ENCODE measurements at places on chromosomes 3 and 15.
A peak's percentile ranks its signal among the peaks of the same experiment; 100 is the strongest.

DNA sequence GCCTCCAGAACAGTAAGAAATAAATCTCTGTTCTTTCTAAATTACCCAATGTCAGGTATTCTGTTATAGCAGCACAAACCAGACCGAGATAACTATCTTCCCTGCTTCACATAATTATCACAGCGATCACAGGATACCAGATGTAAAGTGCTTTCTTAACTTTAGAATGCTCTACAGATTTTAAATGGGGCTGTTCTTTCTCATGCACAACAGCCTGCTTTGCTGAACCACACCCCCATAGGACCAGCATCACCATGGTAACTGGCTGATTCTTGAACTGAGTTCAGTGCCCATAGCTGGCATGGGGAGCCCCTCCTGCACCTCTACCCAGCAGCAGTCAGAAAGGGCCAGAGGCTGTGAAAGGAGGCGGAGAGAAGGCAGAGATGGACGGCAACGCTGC lies 7.8 kb downstream of the CD80 start:
- DNase-seq, result no peak

GRCh38 chr3:144112036-144112435 lies 140.4 kb downstream of the DIPK2A start:
- no peak for DNase-seq

GRCh38 chr15:39381517-39381916 lies 199.4 kb upstream of the THBS1 start:
- no peak for DNase-seq

DNA sequence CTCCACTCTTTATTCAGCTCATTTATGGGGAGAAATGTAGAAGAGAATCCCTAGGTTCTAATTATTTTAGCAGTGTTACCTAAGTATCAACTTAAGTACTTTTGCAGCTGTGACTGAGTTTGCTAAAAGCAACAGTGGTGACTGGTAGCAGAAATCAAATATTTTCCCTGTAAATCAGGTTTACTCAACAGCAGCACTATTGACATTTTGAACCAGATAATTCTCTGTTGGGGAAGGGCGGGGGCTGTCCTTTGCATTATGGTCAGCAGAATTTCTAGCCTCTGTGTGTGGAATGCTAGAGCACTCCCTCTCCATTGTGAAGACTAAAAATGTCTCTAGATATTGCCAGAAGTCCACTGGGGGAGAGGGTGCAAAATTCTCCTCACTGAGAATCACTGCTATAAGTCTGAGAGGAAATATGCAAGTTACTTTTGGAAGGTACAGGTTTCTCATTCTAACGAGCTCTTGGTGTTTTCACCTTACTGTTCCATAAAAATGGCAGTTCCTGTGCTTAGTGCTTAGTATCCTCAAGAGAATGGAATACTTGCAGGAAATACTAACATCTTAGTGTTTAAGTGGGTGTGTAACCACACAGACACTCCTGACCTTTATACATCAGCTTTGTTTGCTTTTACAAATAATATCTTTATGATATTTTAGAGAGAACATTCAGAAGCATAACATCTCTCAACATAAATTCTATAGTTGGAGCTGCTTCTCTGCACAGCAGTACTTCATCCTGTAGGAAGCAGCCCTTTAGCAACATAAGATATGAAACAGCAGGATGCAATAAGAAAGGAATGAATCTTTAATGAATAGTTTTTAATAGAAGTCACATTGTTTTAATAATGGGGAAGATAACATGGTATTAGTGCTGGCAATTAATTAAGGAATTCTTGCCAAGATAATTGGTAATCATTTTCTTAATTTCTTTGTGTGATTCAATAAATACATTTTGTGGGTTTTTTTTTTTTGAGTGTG lies 246.5 kb upstream of the GOLIM4 start:
- no peak for DNase-seq

- DNase-seq, result no peak
These were observed 36.6 kb downstream of the OSTN start for GRCh38 chr3:191235331-191236314.

DNA sequence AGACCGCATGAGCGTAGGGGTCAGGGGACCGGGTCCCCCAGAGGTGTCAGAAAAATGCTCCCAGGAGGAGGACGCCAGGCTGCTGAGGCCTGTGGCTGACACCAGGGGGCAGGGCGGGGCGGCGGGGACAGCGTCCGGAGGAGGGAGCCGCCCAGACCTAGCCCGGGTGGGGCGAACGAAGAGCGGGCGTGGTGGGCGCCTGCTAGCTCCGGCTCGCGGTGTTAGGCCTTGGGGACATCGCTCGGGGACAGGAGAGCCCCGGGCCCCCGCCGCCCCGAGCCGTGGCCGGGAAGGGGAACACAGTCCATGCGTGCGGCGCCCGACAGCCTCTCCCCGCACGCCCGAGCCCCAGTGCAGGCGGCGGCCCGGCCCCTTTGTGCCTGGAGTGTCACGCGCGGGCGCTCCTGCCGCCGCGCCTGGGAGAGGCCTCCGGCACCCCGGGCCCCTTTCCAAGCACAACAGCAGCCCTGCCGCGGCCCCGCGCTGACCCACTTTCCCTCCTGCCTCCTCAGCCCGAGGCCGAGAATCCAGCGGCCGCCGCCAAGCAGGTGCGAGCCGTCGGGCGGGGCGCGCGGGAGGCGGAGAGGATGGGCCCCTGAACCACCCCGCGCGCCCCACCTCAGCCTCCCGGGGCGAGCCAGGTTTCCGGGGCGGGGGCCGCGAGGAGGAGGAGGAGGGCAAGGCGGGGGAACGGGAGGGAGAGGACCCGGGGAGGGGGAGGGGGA lies 111.0 kb upstream of the KLF13 start:
- peak; percentile 51 for DNase-seq

DNA sequence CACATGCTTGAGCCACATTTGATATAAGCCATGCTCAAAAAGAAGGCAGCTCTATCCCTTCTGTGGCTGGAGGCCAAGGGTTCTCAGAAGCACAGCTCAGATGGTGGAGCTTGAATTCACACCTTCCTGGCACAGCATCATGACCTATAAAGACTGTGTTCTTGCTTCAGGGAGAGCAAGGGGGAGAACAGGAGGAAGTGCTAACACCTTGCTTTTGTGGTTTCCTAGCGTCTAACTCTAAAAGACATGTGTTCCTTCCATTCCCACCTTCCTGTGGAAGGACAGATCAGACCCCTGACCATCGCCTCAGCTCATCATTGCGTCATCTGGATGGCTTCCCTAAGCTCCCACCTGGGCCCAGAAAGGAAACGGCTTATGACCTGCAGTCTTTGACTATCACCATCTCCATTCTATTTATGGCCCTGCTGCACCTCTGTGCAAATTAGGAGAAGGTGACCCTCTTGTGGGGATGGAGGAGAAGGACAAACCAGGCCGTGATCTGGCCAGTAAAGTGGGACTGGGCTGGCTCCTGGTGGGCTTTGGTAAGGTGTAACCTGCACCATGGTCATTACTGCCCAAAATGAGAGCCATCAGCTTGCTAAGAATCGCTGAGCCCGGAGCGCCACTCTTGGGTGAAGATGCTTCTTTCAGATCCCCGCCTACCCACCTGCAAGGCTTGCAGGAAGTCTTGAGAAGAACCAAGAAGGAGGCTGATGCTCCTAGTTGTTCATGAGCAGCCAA lies 128.5 kb downstream of the SERPINI1 start:
- DNase-seq, result no peak

- no peak for DNase-seq
These were observed 32.5 kb downstream of the ARHGEF3 start for GRCh38 chr3:56769116-56769707.

- no peak for DNase-seq
These were observed 101.3 kb downstream of the WDR76 start for GRCh38 chr15:43928152-43928551.

- no peak for DNase-seq
These were observed 173.6 kb upstream of the PFN2 start for GRCh38 chr3:150144191-150144708.

GRCh38 chr15:27762471-27762870 lies 336.6 kb downstream of the OCA2 start:
- DNase-seq, result no peak

GRCh38 chr3:64892671-64893309 lies 205.0 kb upstream of the ADAMTS9 start:
- no peak for DNase-seq

- DNase-seq, result no peak
These were observed 107.0 kb upstream of the PFN2 start for GRCh38 chr3:150077581-150078247.

DNA sequence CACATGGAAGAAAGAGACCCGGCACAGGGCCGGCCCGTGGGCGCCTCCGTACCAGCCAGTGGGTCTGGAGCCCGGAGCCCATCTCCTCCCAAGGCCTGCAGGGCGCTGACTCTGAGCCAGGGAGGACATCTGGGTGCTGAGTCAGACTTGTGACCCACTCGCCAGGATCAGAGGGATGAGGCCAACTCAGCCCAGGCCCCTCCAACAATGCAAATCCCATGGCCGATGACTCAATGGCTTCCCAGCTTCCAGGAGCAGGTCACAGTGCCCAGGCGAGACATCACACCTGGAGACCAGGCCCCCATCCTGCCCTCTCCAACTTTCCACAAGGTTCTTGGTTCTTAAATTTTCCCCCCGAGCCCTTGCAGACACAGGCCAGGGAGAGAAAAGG lies 95.1 kb downstream of the LRIG1 start:
- DNase-seq, result no peak

- no peak for DNase-seq
These were observed 9.8 kb upstream of the TM4SF4 start for GRCh38 chr3:149464542-149465328.

DNA sequence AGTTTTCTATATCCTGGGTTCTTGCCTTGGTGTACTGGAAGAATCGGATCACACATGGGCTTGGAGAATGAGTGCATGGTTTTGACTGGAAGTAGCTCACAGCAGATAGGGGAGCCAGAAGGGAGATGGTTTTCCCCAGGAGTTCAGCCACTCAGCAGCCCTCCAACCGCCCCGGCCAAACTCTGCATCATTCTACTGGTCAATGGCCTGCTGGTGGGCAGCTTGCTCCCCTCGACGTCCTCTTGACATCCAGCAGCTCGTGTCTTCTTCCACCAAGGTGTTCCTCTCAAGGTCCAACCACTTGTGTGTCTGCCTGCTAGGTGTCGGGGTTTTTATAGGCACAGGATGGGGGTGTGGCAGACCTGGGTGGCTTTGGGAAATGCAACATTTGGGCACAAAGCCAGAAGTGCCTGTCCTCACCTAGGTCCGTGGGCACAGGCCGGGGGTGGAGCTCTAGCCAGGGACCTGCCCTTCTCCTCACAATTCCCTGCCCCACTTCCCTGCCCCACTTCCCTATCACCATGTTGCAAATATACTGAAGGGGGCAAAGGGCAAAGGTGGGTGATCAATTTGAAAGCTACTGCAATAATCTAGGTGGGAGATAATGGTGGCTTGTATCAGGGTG lies 3.0 kb upstream of the GTPBP8 start:
- DNase-seq, result no peak

DNA sequence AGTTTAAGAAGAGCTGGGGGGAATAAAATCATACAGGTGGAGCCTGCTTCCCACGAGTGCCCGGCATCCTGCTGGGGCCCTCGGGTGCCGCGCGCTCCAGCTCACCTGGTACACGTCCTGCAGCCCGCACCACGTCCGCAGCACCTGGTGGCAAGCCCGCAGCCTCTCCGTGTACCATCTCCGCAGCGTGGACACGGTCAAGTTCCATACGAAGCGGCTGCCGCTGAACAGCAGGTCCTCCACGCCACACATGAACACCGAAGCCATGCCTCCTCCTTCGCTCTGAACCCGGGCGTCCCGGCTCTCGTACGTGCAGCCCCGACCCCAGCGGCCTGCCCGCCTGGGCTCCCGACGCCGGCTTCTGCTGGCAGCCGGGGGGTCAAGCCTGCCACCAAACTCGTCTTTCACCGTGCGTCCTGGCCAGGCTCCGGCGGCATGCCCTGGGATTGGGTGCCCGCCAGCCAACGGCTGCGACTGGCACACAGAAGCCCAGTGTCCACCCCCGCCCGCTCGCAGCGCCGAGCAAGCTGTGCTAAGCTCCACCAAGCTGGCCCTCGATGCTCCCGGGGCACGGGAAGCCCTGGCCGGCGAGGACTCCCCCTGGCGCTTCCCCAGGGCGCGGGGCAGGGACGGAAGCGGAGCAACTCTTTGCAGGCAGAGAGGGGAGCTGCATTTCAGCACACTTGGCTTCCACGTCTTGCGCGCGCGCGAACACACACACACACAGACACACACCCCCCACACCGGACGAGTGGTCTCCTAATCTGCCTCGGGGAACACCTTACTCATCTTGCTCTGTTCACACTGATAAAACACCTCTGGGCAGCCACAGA lies at the start of gene FRMD4B:
FRMD4B (minus strand) TSS at position 366 of the 833 bp plus-strand sequence; CDS start at position 267, 99 bp downstream.
- DNase-seq, result no peak

DNA sequence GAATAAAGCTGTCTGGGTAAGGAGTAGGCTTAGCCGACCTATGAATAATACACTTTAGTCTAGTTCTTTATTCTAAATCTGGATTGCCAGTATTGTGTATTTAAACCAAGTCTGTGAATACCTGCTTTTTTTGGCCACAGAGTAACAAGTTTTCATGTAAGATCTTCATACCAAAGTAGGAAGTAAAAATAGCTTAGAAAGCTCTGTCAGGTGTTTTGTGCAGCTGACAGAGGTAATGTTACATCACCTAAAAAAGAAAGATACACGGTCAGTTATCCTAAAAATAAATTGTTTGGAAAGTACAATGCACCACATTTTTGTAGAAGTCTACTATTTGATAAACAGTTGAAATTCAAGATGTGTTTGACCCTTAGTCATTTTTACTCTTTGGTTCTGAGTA lies 16.5 kb downstream of the CALML4 start:
- DNase-seq, result no peak

- no peak for DNase-seq
These were observed 61.6 kb upstream of the TUSC7 start for GRCh38 chr3:116647996-116648395.

- no peak for DNase-seq
These were observed 89.5 kb upstream of the IQSEC1 start for GRCh38 chr3:13162549-13163320.

DNA sequence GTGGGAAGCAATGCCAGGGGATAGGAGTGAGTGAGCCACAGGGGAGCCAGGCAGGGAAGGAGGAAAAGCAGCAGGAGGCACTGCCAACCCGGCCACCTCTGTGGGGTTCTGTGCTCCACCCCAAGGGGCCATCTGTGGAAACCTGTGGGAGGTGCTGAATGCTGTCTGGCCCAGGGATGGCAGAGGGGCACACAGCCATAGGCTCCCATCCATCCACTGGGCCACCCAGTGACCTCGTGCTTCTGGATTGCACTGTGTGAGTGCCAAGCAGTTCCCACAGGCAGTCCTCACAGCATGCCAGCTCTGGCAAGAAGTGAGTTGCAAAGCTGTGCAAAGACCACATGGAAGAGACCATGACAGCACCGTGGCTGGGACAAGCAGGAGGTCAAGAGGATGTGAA lies 27.5 kb downstream of the DNAJB8 start:
- DNase-seq, result no peak

DNA sequence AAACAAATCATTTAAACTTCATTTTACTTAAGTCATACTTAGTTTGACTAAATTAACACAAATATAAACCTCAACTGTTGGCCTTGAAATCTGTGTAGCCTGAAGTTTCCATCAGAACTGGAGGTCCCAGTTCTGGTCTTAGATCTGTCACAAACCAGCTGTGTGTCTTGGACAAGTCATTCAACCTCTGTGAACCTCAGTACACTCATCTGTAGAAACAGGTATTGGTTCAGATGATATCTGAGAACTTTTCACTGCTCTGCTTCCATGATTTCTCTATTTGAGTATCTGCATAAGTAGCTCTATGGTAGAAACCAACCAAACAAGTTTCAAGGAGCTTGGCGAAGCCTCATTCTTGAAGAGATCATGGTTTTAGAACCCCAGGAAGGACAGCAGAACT lies 60.4 kb upstream of the SLC2A2 start:
- DNase-seq, result no peak

- no peak for DNase-seq
These were observed 66.0 kb upstream of the SLC2A2 start for GRCh38 chr3:171092467-171092911.

GRCh38 chr3:157069846-157070677 lies 89.9 kb downstream of the CCNL1 start:
- no peak for DNase-seq

- DNase-seq, result no peak
These were observed 157.7 kb upstream of the TGFBR2 start for GRCh38 chr3:30448450-30449289.

Data from right renal cortex interstitium (tissue), 3 donors.